Hippocampal formation (tissue), 2 donors: ENCODE measurements at places on chromosomes 4 and X.

DNA sequence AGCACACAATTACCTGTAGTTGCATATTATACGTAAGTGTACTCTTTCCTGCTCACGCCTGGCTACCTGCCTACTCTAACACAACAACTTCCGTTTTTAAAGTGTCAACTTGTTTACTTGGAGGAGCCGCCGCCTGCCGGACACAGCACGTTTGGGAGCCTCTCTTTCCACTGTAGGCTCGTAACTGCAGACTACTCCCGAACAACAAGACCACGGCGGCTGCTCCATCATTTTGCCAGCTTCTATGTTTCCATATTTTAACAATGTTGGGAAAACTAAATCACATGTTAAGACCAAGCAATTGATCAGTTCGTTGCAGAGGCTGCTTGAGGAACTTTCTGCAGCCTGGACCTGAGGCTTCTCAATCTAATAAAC, 841 bp downstream of the MTNR1A start:
- DNase-seq = no peak

GRCh38 chr4:25925486-25926201, 11.6 kb downstream of the SMIM20 start:
- DNase-seq = peak; percentile 48

DNA sequence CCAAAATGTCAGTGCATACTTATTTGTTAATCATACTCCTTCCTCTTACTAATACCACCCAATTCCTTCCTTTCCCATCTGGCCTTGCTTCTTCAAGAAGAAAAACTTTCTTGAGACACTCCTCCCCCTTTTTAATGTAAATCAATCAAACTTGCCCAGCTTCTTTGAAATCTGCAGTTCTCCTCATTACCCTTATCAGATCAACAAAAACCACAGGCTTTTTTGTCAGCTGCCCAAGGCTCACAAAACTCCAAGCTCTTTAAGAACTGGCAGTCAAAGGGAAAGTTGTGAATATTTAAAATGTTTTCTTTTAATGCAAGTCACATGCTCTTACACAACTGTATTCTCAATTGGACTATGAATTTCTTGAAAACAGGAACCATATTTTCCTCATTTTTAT, 11.3 kb upstream of the MYOZ2 start:
- no peak for DNase-seq

DNA sequence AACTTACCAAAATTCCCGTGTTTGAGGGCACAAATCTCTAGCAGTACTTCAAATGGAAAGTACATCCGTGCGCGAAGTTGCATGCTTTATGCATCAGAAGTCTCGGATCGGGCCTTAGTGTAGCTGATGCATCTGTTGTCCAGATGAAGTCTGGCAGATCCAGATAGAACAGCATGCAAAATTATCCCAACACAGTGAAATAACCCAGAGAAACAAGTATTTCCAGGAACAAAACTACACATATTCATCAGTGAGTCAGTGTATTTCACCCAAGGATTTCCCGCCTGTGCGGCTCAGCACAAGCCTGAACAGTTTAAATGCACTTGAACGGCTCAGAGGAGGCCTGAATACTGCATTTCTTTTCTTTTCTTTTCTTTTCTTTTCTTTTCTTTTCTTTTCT, 27.4 kb upstream of the CLDN24 start:
- DNase-seq = no peak

DNA sequence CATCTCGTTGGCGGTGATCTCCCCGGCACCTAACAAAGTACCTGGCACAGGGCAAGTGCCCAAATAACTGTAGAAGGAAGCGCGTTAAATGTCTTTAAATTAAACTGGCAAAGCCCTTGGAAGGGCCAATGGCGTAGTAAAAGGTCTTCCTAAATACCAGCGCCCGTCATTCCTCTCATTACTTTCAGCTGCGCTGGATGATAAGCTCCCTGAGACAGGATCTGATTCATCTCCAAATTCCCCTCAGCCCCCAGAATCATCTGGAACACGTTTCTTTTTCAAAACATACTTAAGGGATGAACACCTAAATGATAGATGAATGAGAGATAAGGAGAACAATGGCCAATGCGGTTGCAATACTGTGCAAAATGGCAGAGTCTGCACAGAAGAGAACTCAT, 95.1 kb downstream of the AFAP1 start:
- no peak for DNase-seq

DNA sequence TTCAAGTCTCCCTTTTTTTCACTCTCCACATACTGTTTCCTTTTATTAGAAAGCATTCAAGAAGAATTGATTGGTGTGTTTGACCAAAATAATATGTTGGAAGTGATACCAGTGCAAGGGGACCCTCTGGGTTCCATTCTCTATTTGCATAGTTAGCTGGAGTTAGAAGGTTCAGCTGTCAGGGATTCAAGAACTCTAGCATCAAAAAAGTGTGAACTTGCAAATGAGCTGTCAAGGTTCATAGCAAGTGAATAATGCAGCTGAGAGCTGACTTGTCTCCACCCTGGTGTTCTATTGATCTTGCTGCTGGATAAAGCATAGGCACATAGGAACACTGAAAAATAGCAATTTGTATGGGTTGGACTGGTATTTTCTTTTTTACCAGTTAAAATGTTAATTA, 73.2 kb downstream of the SORBS2 start:
- no peak for DNase-seq

DNA sequence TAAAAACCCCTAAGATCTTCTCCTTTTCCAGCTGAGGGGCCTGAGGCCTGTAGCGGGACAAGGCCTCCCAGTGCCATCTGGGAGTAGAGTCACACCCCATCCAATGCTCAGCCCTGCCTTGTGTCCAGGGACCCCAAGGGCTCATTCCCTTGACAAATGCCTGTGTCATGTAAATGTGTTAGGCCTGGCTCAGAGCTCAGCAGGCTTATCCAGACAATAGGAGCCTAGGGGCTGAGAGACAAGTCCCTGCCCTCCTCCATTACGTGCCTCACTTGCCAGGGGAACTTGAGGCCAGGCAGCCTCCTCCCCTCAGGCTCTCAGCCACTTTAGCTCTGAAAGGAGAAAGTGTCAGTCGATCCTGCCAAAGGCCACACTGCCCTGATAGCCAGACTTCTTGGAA, 166.8 kb upstream of the MAMLD1 start:
- no peak for DNase-seq

- DNase-seq = peak; percentile 45
Observed at GRCh38 chrX:8731559-8732395, at the start of gene ANOS1. Gene ANOS1, minus strand, starts transcription at chrX:8732137. Its CDS starts 101 bp downstream, at chrX:8732036.

GRCh38 chr4:172708184-172708583, 460.4 kb upstream of the GALNT7 start:
- DNase-seq = no peak

DNA sequence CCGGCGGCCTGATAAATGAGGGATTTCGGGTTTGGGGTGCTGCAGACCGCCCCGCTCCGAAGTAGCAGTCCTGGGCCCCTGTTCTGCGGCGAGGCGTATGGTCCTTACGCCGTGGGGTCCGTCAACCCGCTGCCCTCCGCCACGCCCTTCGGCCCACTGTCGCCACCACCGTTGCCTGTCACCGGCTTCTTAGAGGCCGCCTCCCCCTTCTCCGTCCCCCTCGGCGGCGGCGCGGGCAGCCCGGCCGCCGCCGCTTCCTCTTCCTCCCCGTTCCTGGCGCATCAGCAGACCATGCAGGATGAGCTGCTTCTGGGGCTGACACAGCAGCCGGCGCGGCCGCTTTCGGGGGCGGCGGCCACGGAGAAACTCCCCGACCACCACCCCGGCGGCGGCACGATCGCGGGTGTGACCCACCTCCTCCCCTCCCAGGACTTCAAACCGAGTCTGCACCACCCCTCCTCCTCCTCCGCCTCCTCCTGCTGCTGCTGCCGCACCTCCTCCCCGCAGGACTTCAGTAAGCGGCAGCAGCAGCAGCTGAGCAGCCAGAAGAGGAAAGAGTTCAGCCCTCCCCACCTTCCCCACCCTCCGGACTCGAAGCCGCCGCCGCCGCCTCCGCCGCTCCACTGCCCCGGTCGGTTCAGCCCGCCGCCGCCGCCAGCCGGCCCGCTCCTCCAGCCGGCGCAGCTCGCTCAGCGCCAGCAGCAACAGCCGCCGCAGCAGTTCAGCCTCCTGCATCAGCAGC, 549 bp downstream of the CPEB2 start:
- peak; percentile 77 for DNase-seq

GRCh38 chrX:67607466-67607865, 63.6 kb downstream of the AR start:
- no peak for DNase-seq

DNA sequence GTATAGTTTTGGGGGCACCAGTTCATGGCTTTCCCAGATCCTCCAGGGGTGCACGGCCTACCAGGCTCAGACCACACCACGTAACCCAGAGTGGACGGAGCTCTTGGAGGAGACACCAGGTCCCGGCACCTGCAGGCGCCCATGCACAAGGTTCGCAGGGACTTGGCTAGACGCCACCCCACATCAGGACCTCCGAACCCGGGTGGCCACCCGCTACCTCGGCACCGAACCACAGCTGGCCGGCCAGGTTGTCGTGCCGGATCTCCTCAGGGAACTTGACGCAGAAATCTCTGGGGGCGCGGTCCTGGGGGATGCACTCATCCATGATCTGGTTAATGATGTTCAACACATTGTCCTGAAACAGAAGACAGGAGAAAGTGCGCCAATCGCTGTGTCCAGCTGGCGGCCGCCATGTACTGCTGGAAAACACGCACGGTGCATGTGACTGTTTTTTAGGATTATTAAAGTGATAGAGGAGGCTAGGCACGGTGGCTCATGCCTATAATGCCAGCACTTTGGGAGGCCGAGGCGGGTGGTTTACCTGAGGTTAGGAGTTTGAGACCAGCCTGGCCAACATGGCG, 77.1 kb downstream of the ZFYVE28 start:
- DNase-seq = no peak

DNA sequence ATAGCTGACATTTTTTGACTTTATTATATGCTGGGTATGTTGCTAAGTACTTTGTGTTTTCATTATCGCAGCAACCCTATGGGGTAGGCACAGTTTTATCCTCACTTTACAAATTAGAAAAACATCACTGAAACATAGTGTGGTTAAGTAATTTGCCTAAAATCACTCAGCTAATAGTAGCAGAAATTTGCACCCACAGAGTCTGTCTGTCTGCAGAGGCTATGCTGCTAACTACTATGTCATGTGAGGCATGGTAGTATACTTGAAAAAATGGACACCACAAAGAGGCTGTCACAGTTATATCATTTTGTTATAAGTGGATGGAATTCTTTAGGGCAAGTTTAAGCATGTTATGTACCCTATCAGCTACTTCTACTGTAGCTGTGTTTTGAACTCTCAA, 69.0 kb downstream of the STAG2 start:
- no peak for DNase-seq

DNA sequence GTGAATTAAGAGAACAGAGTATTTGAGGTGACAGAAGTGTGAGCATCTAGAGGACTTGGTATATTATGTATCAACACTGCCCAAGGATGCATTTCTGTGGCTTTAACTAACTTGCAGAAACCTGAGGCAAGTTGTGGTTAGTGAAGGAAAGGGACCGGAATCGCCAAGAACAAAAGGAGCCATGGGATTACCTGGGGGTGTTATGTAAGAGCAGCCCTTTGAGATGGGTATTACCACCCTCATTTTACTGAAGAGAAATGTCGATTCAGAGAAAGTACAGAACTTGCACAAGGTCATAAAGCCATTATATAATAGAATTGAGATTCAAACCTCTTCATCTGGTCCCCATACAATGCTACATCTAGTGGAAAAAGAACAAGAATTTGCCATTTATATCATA, 14.3 kb downstream of the TENM3 start:
- DNase-seq = no peak

DNA sequence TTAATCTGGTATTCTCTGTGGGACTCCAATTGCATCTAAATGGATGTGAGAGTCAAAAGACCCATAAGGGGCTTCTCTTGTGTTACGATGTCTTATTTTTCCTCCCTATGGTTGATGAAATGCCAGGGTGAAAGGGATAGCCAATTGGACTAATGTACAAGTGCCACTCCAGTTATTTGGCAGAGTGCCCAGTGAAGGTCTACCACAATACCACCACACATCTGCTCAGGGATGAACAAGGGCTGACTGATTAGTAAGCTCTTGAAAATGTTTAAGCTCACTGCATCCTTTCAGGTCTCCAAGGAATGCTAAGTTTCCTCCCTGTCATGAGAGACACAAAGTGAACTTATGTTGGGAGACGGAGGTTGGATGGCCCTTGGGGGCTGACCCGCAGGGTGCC, 57.8 kb downstream of the HEPH start:
- DNase-seq = no peak

- DNase-seq = no peak
Observed at GRCh38 chr4:120316416-120316815, 249.8 kb upstream of the MAD2L1 start.

GRCh38 chrX:49862093-49862492, 17.2 kb upstream of the USP27X start:
- no peak for DNase-seq

GRCh38 chrX:16593801-16594200, 56.2 kb upstream of the S100G start:
- DNase-seq = no peak

- DNase-seq = no peak
Observed at GRCh38 chr4:174532445-174532844, 10.2 kb upstream of the HPGD start.
